ENCODE measurements at places on chromosomes 16 and 17. TPM values are rescaled to one million over a fixed set of nuclear protein-coding genes. Genes with fewer than 3 reads are reported as not detected.

DNA sequence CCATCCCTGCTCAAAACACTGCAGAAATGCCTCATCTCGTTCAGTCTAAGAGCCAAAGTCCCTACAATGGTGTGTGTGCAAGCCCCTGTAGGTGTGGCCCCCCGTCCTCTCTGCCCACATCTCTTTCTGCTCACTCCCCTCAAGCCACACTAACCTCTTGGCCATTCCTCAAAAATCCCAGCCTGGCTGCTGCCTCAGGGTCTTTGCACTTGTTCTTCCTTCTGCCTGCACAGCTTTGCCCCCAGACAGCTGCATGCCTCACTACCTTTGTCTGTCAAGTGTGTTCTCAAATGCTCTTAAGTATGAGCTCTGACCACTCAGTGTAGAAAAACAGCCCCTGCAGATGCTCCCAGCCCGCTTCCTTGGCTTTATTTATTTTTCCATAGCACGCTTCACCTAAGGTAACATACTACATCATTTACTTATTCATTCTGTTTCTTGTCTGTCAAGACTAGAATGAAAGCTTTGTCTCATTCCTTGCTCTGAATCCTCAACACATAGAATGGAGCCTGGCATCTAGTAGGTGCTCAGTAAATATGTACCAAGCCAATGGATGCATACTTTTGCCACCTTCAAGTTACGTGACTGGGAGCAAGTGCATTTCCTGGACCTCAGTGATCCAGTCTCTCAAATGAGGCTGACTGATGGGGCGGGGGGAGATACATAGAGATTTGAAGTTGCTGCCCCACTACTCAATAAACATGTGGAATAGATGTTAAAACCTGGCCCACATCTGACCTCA, 38.1 kb downstream of the RAI1 start:
- DNase-seq, result no peak

DNA sequence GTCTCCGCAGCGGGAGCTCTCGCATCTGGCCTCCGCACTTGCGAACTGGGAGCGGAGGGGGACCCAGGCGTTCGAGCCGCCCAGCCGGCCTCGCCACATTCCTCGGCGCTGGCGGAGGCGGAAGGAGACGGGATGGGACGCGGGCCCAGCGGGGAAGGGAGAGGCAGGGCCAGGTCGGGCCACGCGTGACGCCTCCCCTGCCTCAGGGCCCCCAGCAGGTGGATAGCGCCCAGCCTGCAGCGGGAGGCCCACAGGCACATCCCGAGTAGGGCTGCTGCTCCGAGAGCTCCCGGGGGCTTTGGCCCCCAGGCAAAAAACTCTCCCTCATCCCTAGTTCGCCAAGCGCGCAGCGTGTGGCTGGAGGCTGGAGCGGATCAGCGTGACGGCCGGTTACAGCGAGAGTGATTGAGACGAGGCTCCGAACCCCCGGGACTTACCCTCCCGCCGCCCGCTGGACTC, 800 bp downstream of the PLEKHH3 start:
- peak; percentile 63 for DNase-seq

The ETV4 gene
- total RNA-seq, result 6.9 TPM

DNA sequence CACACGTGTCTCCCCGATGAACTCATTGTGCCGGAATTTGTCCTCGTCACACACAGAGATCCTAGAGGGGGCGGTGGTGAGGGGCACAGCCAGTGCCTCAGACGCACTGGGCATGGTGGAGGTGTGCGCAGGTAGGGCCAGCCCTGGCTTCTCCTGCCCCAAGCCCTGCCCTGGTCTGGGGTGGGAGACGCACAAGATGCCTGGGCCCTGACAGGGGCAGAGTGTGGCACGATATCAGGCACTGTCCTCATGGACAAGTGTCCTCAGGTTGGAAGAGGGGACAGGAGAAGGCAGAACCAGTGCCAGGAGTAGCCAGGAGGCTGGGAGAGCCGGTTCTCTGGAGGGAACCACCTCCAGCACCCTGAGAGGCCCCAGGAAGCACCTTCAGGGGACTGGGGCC, 20.0 kb downstream of the DOC2B start:
- no peak for DNase-seq

GRCh38 chr16:56525236-56525635, 5.4 kb upstream of the BBS2 start:
- DNase-seq, result peak; percentile 35

Data from lung (tissue), 17 donors.